ENCODE measurements at places on chromosomes 1 and 21.
A peak's percentile ranks its signal among the peaks of the same experiment; 100 is the strongest.

GRCh38 chr1:43451701-43452532 lies 1.8 kb downstream of the HYI start:
- peak; percentile 75 for DNase-seq

- no peak for DNase-seq
Measured at GRCh38 chr1:6391951-6392808, 1.4 kb downstream of the ACOT7 start.

- DNase-seq: no peak
Measured at GRCh38 chr21:41832596-41833496, 46.3 kb downstream of the PRDM15 start.

GRCh38 chr1:154876842-154877369 lies 6.8 kb upstream of the KCNN3 start:
- peak; percentile 28 for DNase-seq

- no peak for DNase-seq
Measured at GRCh38 chr1:183812686-183813569, 8.0 kb downstream of the RGL1 start.

GRCh38 chr21:38433471-38433870 lies 64.8 kb downstream of the ERG start:
- peak; percentile 47 for DNase-seq

DNA sequence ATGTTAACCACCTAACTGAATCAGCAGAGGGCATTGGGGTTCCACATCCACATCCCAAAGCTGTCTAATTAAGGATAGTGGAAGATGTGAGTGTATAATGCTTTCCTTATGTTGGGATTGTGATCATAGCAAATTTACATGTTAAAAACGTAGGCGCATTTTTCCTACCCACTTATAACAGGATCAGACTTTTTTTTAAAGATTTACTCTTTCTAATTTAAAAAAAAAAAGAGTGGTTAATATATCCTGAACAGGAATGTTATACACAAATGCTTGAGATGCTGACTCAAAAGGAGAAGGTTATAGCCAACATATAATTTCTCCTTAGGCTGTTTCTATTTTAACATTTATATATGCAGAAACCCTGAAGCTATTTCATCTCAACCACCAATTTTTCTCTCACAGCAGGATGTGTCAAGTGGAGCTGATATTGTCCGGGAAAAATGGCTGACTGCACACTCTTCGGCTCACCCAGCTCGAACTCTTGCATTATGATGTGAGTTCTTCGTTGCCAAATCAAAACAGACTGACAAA lies 40.3 kb downstream of the RGS5 start:
- no peak for DNase-seq

- DNase-seq: no peak
Measured at GRCh38 chr1:162177126-162177525, 107.6 kb downstream of the NOS1AP start.

GRCh38 chr1:27267153-27267552 lies 32.7 kb downstream of the WDTC1 start:
- no peak for DNase-seq

DNA sequence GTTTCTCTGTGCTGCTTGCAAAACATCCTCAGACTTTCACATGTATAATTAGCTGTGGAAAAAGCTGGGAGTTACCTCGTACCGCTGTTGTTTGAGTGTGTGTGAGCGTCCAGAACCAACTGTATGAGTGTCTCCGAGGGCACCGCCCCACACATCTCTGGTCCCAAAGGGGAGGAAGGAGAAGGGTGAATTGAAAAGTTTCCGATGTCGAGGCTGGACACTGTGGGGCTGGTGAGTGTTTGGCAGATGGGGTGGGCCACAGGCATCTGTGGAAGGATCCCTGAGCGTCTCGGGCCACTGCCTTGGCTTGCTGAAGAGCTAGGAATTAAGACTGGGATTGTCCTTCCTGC lies 1.2 kb downstream of the ATP2B4 start:
- DNase-seq: peak; percentile 80

DNA sequence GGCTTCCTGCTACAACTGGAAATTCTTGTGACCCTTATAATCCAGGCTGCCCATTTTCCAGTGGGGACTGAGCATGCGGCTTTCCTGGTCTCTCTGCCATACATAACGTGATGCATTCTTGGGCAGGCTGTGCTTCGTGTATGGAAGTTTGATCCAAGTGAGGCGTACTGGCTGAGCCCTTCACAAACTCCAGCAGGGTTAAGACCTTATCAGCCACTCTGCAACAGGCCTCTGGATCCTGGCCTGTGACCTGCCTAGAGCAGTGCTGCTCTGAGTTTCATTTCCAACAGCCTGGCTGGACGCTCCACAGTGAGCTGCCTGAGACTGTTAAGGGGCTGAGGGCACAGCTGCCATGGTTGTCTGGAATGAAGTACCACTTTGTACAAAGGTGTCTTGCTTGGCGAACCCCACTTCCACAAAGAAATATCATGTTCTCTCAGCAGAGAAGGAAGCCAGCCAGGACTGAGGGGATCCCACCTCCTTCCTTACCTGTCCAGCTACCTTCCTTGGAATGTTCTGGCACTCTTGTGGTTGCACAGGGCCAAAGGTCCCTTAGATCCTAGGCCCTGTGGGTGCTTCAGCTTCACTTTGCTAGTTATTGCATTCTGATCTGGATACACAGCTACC lies 28.5 kb upstream of the XPR1 start:
- DNase-seq: no peak

DNA sequence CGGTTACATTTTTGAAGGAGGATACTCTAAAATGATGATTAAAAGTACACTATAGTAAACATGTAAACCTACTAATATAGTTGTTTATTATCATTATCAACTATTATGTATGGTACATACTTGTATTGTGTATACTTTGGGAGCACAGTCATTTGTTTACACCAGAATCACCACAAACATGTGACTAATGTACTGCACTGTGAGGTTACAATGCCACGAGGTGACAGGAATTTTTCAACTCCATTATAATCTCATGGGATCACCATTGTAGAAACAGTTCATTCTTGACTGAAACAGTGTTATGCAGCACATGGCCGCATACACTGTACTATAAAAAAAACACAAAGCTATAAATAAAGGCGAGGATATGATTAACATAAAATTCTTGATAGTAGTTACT lies 44.3 kb downstream of the GPATCH2 start:
- DNase-seq: no peak

DNA sequence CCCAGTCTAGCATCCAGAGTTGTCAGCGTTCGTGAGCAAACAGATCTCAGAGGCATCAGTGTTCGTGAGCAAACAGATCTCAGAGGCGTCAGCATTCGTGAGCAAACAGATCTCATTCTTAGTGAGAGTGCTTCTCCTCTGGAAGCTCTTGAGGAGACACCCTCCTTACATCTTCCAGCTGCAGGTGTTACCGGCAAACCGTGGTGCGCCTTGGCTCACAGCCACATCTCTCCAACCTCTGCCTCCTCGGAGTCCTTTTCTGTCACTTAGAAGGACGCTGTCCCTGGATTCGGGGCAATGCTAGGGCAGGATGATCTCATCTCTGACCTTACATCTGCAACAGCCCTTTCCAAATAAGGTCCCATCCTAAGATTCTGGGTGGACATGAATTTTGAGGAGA lies 14.6 kb upstream of the UMODL1 start:
- no peak for DNase-seq

GRCh38 chr1:39653546-39654031 lies 14.1 kb upstream of the HEYL start:
- peak; percentile 88 for DNase-seq

DNA sequence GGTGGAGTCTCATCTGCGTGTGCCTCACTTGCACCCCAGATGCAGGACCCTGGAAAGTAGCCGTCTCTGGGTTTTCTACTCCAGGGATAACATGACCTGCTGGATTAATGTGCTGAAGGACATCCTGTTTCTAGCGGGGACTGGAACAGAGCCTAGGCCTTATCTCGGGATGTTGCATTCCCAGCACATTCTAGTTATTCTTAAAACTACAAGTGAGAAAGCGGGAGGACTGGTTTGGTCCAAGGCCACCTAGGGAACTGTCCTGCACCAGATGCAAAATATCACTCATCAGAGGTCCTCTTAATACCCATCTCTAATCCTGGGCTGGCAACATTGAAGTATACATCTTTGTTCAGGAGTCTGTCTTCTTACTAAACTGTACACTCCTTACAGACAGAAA lies 179.9 kb downstream of the ZC3H11B start:
- DNase-seq: no peak

DNA sequence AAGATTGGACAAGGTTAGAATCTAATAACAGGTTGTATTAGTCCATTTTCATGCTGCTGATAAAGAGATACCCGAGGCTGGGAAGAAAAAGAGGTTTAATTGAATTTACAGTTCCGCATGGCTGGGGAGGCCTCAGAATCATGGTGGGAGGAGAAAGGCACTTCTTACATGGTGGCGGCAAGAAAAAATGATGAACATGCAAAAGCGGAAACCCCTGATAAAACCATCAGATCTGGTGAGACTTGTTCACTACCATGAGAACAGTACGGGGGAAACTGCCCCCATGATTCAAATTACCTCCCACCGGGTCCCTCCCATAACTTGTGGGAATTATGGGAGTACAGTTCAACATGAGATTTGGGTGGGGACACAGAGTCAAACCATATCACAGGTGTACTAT lies 22.9 kb upstream of the TTLL7 start:
- no peak for DNase-seq

DNA sequence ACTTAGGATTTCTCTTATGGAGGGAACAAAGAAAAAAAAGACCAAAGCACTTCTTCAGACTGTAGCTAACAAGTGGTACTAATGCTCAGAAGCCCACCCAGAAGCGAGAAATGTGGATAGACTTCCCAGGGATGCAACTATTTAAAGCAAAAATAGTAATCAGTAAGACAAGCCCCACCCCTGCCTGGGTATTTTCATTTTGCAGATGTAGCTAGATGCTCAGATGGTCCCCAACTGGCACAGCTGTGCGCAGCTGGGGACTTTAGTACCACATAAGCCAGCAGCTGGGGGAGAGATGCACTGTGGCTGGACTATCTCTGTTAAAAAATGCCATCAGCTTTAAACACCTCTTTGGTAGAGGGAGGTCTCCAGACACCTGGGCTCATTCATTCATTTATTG lies 77.8 kb upstream of the SPAG17 start:
- DNase-seq: no peak

- DNase-seq: no peak
Measured at GRCh38 chr1:9312168-9312720, 19.6 kb downstream of the SPSB1 start.
